ENCODE measurements at places on chromosomes 16 and 17. TPM values are rescaled to one million over a fixed set of nuclear protein-coding genes. Genes with fewer than 3 reads are reported as not detected.

Gene SPN
- 1.3 TPM for total RNA-seq

Gene FOXF1
- total RNA-seq, result 0.77 TPM

Gene SLC7A6
- total RNA-seq, result 36.8 TPM

Gene TPPP3
- total RNA-seq, result 52.7 TPM

Gene CCL4
- 2.3 TPM for total RNA-seq

Gene MYL4
- 34.5 TPM for total RNA-seq

Gene AANAT
- 18.0 TPM for total RNA-seq

Gene CACNB1
- 32.9 TPM for total RNA-seq

Gene TP53TG3C
- total RNA-seq, result not detected

Gene ADAM11
- 19.4 TPM for total RNA-seq

Gene RASD1
- 66.0 TPM for total RNA-seq

Gene ABCC6
- total RNA-seq, result 3.0 TPM

Gene SLC2A4
- 5.4 TPM for total RNA-seq

Gene CD79B
- total RNA-seq, result 0.77 TPM

Gene ITGA2B
- 9.0 TPM for total RNA-seq

Gene PDILT
- total RNA-seq, result not detected

Gene TBC1D3K
- not detected for total RNA-seq

Gene CFAP52
- total RNA-seq, result 0.66 TPM

Gene GDPD1
- 15.1 TPM for total RNA-seq

Gene C1QTNF8
- total RNA-seq, result 0.22 TPM

Gene KRTAP3-1
- total RNA-seq, result not detected

Gene CRYM
- 58.2 TPM for total RNA-seq

Gene FSCN2
- 7.9 TPM for total RNA-seq

Gene VASN
- total RNA-seq, result 32.7 TPM

Gene OTOA
- total RNA-seq, result 0.22 TPM

Gene CORO7
- total RNA-seq, result 42.5 TPM

Gene ASGR2
- 0.33 TPM for total RNA-seq

Gene MPV17L
- 12.5 TPM for total RNA-seq

Data from camera-type eye (tissue), 1 donor.